Hepatocyte (in vitro differentiated cells): ENCODE measurements at places on chromosomes 1 and 21. TPM values are rescaled to one million over a fixed set of nuclear protein-coding genes. Genes with fewer than 3 reads are reported as not detected.

The ARHGAP30 gene
- polyA plus RNA-seq = 1.4 and 1.7 TPM in 2 replicates

The KCNJ9 gene
- not detected in 2 replicates for polyA plus RNA-seq

The HTR6 gene
- not detected in 2 replicates for polyA plus RNA-seq

The AQP10 gene
- 3.0 and 3.6 TPM in 2 replicates for polyA plus RNA-seq

The ACTA1 gene
- polyA plus RNA-seq = 0.28 and 1.0 TPM in 2 replicates

GRCh38 chr1:5198328-5198727 is 543.9 kb downstream of the AJAP1 start:
- H3K27ac ChIP-seq = no peak overlapping the region
- H3K36me3 ChIP-seq = no peaks in the 10 kb centered on the region
- no peaks in the 10 kb centered on the region for H3K27me3 ChIP-seq

DNA sequence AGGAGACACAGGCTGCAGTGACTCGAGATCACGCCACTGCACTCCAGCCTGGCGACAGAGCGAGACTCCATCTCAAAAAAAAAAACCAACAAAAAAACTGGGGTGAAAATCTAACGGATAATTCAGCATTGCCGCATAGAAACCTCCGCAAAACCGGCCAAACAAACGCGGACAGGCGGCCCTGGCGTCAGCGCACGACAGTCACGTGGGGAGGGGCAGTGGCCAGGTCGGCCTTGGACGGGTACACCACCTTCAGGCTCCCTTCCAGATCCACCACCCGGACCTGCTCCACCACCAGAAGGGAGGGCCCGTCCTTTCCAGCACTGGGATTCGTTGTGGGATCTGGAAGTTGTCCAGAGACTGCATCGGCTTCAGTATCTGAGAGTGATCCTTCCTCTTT is 8.4 kb downstream of the SMIM1 start:
- H3K27ac ChIP-seq = no peak overlapping the region
- DNase-seq = no peak
- no peaks in the 10 kb centered on the region for H3K27me3 ChIP-seq
- no peak overlapping the region for H3K4me3 ChIP-seq
- H3K36me3 ChIP-seq = peaks cover 5% of the 10 kb centered on the region

GRCh38 chr1:216887032-216887431 is 163.8 kb upstream of the ESRRG start:
- H3K4me1 ChIP-seq = peaks cover 7% of the 10 kb centered on the region
- no peak for DNase-seq
- H3K27me3 ChIP-seq = no peaks in the 10 kb centered on the region
- no peak overlapping the region for H3K27ac ChIP-seq
- H3K4me3 ChIP-seq = no peak overlapping the region
- no peaks in the 10 kb centered on the region for H3K36me3 ChIP-seq

- DNase-seq = peak; percentile 89
- peak overlapping the region; percentile 91 for H3K27ac ChIP-seq
- H3K27me3 ChIP-seq = no peaks in the 10 kb centered on the region
- peaks cover 15% of the 10 kb centered on the region for H3K4me1 ChIP-seq
Measured at GRCh38 chr1:28259934-28260802, 850 bp downstream of the SESN2 start.

- no peaks in the 10 kb centered on the region for H3K4me1 ChIP-seq
- no peak for DNase-seq
- H3K27me3 ChIP-seq = no peaks in the 10 kb centered on the region
- H3K4me3 ChIP-seq = no peak overlapping the region
- no peak overlapping the region for H3K27ac ChIP-seq
Measured at GRCh38 chr21:41671859-41672542, 94.9 kb downstream of the RIPK4 start.

- H3K27me3 ChIP-seq = no peaks in the 10 kb centered on the region
- no peak overlapping the region for H3K27ac ChIP-seq
- no peaks in the 10 kb centered on the region for H3K36me3 ChIP-seq
- no peaks in the 10 kb centered on the region for H3K4me1 ChIP-seq
- H3K4me3 ChIP-seq = no peak overlapping the region
- DNase-seq = no peak
Measured at GRCh38 chr1:238152119-238152518, 261.4 kb upstream of the ZP4 start.

- no peak for DNase-seq
- no peaks in the 10 kb centered on the region for H3K4me1 ChIP-seq
- no peak overlapping the region for H3K4me3 ChIP-seq
- no peak overlapping the region for H3K27ac ChIP-seq
- no peaks in the 10 kb centered on the region for H3K36me3 ChIP-seq
Measured at GRCh38 chr1:73475316-73475870, 722.6 kb downstream of the LRRIQ3 start.

GRCh38 chr21:45581322-45581712 is 39.1 kb upstream of the SLC19A1 start:
- H3K4me3 ChIP-seq = no peak overlapping the region
- no peak overlapping the region for H3K27ac ChIP-seq
- H3K4me1 ChIP-seq = no peaks in the 10 kb centered on the region
- H3K27me3 ChIP-seq = no peaks in the 10 kb centered on the region
- no peak for DNase-seq

GRCh38 chr1:3577711-3578432 is 33.4 kb downstream of the MEGF6 start:
- DNase-seq = no peak
- no peaks in the 10 kb centered on the region for H3K4me1 ChIP-seq
- H3K27ac ChIP-seq = no peak overlapping the region
- H3K27me3 ChIP-seq = no peaks in the 10 kb centered on the region

DNA sequence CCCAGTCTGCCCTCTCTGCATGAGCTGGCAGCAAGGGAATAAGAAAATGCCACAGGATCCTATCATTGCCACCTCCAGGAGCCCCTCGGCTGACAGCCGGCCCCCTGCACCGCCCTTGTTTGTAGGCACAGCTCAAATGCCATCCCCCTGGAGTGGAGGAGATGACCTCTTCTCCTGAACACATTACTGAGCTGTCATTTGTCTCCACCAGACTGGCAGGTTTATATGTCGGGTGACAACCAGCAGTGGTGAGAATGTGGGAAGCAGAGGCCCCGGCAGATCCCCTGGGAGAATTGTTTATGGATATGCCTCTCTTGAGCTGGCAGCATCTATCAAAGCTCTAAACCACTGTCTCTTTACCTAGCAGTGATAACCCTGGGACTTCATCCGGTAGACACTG is 135.4 kb upstream of the FMN2 start:
- no peak overlapping the region for H3K4me3 ChIP-seq
- no peak overlapping the region for H3K27ac ChIP-seq
- peaks cover 6% of the 10 kb centered on the region for H3K27me3 ChIP-seq
- H3K36me3 ChIP-seq = no peaks in the 10 kb centered on the region

- no peaks in the 10 kb centered on the region for H3K27me3 ChIP-seq
- DNase-seq = no peak
- no peaks in the 10 kb centered on the region for H3K36me3 ChIP-seq
- no peak overlapping the region for H3K27ac ChIP-seq
- no peak overlapping the region for H3K4me3 ChIP-seq
Measured at GRCh38 chr1:216045400-216045799, 377.8 kb downstream of the USH2A start.

DNA sequence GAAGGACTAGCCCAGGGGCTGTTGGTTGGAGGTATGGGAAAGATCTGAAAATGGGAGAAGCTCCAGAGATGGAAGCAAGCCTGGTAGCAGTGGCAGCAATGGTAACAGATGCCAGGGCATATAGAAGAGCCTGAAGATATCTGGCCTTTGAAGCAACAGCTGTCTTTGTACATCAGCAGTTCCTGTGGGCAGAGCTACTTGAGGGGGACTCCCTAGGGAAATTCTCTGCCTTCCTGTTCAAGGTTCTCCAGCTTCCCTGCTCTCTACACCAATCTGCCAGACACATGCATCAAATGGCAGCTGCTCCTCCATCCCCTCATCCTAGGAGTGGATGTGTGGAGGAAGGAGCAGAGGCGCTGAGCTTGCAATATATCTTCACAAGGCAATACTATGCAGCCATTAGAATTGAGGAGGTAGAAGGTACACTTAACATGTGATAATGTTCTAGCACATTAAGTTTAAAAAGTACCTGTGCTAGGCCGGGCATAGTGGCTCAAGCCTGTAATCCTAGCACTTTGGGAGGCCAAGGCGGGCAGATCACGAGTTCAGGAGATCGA is 2.2 kb downstream of the TMEM35B start:
- H3K36me3 ChIP-seq = peaks cover 2% of the 10 kb centered on the region
- H3K27ac ChIP-seq = no peak overlapping the region
- H3K4me1 ChIP-seq = peaks cover 13% of the 10 kb centered on the region
- H3K27me3 ChIP-seq = no peaks in the 10 kb centered on the region
